Nephron progenitor cell (in vitro differentiated cells): ENCODE measurements at places on chromosomes 1 and 21.

DNA sequence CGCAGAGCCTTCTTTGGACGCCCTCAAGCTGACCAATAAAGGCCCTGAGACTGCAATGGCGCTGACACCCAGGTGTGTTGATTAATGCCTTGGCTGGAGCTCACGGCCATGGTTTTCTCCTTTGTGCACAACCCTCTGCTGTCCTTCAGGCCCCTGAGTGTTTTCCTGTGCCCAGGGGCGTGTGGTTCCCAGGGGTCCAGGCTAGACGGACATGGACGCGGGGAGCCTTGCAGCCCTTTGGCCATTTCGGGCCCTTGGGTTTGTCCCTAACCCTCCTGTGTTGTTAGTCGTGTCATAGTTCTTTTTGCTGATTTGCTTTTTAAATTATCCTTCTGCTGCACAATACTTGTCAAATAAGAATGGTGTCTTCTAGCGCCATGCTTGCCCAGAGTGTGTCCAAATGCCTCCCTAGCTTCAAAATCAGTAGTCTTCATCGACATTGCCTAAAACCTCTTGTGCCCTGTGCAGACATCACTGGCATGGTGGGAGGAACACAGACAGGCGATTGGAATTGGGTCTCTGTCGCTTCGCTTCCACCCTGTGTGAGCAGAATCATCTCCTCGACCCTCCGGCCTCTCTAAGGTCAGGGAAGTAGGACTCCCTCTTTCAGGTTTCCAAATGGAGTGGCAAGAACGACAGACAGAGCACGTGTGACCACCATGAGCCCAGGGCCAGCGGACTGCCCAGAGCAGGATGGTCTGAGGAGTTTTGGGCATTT is 1.9 kb downstream of the KRTAP10-4 start:
- H3K27ac ChIP-seq = no peak overlapping the region
- H3K36me3 ChIP-seq = peaks cover 4% of the 10 kb centered on the region
- H3K4me3 ChIP-seq = no peak overlapping the region
- peaks cover 14% of the 10 kb centered on the region for H3K4me1 ChIP-seq

GRCh38 chr1:13752852-13753251 is 52.9 kb downstream of the PRDM2 start:
- peaks cover 62% of the 10 kb centered on the region for H3K4me1 ChIP-seq
- H3K27ac ChIP-seq = no peak overlapping the region
- peaks cover 3% of the 10 kb centered on the region for H3K27me3 ChIP-seq
- no peak for DNase-seq

DNA sequence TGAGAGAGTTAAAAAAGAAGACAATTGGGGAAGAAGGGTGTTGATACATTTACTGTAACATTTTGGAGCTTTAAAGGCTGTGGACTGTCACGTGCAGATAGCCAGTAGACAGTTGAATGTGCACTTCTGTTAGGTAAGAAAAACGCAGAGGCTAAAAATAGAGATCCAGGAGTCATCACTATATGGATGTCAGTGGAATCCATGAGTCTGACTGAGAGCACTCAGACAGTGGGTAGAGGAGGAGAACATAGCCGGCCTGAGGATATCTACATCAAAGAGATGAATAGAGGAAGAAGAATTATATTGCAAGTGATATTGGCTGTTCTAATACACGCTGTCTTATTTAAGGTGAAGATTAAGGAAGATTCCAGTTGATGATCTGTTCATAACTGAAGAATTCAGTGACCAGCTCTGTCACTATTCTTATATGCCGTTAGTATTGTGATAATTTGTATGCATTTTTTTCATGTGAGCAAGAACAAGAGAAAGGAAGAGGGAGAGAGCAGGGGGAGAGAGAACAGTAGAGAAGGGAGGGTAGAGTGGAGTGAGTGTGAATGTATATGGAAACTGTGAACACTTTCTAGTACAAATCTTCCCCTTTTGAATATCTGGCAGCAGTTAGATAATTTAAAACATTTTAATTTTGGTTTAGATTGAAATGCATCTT is 344.8 kb downstream of the CHRM3 start:
- H3K36me3 ChIP-seq = no peaks in the 10 kb centered on the region
- H3K27me3 ChIP-seq = no peaks in the 10 kb centered on the region
- H3K27ac ChIP-seq = no peak overlapping the region
- DNase-seq = no peak
- H3K4me3 ChIP-seq = no peak overlapping the region
- H3K4me1 ChIP-seq = peaks cover 4% of the 10 kb centered on the region

DNA sequence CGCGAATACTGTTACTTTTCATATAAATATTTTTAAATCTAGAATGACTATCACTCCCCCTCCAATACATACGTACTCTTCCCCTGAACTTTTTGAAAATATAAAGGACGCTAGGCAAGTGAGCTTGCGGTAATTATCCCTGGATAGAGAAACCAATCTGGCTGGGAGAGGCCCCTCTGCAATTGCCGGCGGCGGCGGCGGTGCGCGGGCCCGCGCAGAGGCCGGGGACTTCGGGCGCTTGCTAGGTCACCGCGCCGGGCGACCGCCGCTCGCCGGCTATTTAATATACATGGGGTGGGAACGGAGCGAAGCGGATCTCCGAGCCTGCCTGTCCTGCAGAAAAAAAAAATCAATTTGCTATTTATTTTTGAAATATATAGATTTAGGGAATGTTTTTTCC is 416.3 kb upstream of the ESRRG start:
- H3K27me3 ChIP-seq = peaks cover 86% of the 10 kb centered on the region
- H3K36me3 ChIP-seq = no peaks in the 10 kb centered on the region
- peaks cover 56% of the 10 kb centered on the region for H3K4me1 ChIP-seq
- H3K27ac ChIP-seq = no peak overlapping the region
- H3K4me3 ChIP-seq = peak overlapping the region; percentile 76

GRCh38 chr21:45137612-45137937 is 63.2 kb downstream of the ADARB1 start:
- peaks cover 41% of the 10 kb centered on the region for H3K4me1 ChIP-seq
- H3K4me3 ChIP-seq = no peak overlapping the region
- DNase-seq = no peak
- peaks cover 8% of the 10 kb centered on the region for H3K27me3 ChIP-seq
- no peaks in the 10 kb centered on the region for H3K36me3 ChIP-seq
- H3K27ac ChIP-seq = no peak overlapping the region
